ENCODE measurements at places on chromosomes 6 and 20.
A peak's percentile ranks its signal among the peaks of the same experiment; 100 is the strongest.

DNA sequence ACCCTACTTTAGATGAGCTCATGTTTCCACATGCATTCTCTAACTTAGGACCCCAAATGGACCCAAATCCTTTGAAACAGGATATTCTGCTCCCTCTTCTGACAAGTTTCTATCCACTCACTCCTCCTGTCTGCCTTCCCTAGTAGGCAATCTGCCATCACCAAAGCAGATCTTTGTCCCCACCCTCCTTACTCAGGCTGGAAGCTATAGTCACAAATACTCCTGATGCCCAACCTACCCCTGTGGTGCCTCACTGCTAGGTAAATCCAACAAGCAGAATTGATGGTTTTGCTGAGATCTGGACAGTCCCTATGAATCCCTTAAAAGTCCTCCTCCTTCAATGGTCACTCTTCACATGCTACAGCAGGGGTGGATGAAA, 21.7 kb downstream of the ELOVL5 start:
- no peak for DNase-seq

- DNase-seq, result no peak
Measured at GRCh38 chr20:57977141-57977540, 251.3 kb downstream of the ANKRD60 start.

- DNase-seq, result no peak
Measured at GRCh38 chr6:134739299-134740026, 210.4 kb downstream of the ALDH8A1 start.

GRCh38 chr20:24303393-24304170, 165.8 kb upstream of the SYNDIG1 start:
- DNase-seq, result no peak

GRCh38 chr6:137799950-137800568, 67.0 kb upstream of the TNFAIP3 start:
- peak; percentile 45 for DNase-seq
